ENCODE measurements at places on chromosomes 7 and 10.

DNA sequence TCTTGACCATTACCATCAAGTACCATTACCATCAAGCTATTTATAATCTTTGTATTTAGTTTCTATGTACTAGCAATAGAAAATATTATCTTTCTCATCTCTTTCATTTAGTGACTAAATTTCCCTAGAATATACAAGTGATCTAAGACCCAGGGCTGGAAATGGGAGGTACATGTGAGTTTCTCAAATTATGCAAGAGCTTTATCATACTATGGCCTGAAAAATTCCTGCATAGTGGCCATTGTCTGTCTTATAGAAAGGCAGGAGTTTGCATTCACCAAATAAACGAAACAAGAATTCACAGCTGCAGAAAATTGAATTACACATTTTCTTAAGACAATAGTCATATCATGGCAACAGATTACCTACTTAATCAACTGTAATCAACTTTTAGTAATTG is 50.7 kb upstream of the HDAC9 start:
- peak; percentile 64 for DNase-seq

- no peak for DNase-seq
Measured at GRCh38 chr10:66746246-66746645, 179.6 kb upstream of the LRRTM3 start.

DNA sequence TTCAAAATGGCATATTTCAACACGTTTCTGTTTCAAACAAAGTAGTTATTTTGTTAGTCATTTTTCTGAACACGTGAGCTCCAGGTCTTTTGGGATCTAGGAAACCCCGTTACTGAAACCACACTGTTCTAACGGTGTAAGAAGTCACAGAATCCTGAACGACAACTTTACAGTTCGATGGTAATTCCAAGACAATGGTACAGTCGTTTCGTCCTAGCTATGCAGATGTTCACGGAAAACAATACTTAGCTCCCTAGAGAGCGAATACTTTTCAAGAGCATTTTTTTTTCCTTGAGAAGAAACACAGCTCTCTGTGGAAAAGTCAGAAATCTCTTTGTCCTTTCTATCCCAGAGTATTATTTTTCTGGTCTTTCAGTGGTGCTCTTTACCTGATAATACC is 254.1 kb downstream of the ADARB2 start:
- no peak for DNase-seq

GRCh38 chr10:5478694-5479305 is 20.6 kb downstream of the CALML5 start:
- no peak for DNase-seq

Data from suppressor macrophage treated with lipopolysaccharide for 1 hour (primary cell).